ENCODE measurements at places on chromosomes 5 and 9.

DNA sequence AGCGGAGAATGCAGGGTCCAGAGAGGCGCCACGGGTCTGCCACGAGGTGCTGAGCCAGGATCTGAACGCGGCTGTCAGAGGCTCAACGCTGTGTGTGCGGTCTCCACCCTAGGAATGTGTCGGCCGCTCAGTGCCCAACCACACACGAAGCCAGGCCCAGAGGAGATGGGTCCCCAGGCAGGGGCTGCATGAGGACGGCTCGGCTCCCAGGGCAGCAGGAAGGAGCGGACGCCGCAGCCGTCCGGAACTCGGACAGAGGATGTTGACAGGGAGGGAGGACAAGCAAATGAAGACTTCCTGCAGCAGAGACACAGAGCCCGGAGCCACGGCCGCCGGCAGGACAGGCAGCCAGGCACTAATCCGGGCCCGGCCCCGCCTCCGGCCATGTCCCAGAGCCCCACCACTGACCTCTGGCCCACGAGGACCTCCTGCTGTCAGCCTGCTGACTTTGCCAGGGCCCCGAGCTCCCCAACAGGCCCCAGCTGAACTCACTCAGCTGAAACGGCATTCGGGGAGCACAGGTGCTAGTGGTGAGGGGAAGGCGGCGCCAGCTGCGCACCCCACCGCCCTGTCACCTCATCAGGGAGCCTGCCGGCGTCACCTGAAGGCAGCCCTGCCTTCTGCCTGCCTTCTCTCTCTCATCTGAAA is 12.7 kb downstream of the VAV2 start:
- peak; percentile 29 for DNase-seq

DNA sequence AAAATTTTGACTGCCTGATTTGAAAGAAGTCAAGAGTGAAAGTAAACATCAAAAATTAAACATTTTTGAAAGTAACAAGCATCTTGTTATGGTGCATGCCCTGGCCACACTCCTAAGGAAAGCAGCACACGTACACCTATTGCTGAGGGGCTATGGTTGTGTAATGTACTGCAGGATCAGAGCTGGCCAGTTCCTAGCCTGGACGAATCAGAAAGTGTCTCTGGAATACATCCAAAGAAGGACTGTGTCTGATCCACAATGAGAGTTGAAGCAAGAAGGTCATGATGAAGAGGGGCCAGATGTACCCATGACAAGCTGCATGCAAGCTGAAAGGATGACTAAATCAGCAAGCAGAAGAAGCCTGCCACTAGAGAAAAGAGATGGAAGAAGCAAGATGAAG is 618.2 kb downstream of the TLE1 start:
- no peak for DNase-seq

DNA sequence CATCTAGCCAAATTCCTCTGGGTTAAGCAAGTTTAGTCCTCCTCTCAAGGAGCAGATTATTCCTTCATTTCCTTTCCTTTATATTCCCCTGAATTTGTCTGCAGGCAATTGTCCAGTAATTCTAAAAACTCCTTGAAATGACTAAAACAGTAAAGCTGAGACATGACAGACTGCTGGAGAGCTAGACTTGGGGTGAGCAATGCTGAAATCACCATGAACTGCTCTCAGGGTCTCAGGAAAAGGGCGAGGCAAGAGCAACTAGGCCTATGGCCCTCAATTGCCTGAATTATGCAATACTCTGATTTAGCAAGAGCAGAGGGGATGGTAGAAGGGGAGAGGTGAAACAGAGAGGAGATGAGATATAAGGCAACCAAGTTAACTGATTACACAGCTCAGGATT is 172.9 kb upstream of the NREP start:
- DNase-seq: peak; percentile 88

- no peak for DNase-seq
These were observed 159.7 kb downstream of the PJA2 start for GRCh38 chr5:109250080-109250479.

GRCh38 chr5:179226696-179227095 is 118.6 kb downstream of the ADAMTS2 start:
- no peak for DNase-seq

DNA sequence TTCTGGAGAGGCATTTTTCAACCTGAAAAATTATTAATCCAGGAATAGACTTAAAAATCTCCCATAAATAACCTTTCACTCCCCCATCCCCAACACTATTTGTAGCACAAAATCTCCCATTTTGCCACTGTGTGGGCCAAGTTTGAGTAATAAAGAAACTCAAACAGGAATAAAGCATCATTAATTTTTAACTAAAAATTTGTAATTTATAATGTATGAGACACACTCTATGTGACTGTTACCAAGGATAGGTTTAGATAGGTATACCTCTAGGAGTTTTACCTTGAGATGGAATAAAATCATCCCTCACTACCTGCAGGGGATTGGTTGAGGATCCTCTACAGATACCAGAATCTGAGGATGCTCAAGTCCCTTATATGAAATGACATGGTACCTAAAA is 30.1 kb downstream of the CHD1 start:
- DNase-seq: no peak

- peak; percentile 88 for DNase-seq
These were observed 11.0 kb downstream of the TMEM268 start for GRCh38 chr9:114621975-114622609.

DNA sequence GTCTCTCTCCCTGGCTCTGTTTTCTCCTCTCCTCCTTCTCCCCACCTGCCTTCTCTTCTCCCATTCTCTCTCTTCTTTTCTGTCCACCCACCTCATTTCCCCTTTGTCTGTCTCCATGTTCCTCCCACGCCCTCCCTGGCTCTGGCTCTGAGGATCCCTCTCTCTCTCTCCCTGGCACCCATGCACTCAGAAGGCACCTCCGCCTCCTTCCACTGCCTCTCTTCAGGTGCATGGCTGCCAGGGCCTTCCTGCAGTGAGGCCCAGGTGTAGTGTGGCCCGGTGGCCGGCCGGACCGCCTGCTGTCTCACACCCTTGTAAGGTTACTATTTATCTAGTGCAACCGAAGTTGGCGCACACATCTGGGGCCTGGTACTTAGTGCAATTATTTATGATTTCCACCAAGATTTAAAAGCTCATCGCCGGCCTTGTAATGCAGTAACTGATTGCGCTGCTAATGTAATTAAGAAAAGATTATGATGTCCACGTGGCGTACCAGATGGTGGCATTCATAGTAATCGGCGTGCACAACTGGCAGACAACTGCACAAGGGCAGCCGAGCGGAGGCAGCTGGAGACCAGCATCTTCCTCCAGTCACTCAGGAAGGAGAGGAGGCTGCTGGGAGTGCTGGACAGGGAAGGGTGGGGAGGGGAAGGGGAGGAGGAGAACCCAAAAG is 50.4 kb upstream of the MVB12B start:
- DNase-seq: no peak

DNA sequence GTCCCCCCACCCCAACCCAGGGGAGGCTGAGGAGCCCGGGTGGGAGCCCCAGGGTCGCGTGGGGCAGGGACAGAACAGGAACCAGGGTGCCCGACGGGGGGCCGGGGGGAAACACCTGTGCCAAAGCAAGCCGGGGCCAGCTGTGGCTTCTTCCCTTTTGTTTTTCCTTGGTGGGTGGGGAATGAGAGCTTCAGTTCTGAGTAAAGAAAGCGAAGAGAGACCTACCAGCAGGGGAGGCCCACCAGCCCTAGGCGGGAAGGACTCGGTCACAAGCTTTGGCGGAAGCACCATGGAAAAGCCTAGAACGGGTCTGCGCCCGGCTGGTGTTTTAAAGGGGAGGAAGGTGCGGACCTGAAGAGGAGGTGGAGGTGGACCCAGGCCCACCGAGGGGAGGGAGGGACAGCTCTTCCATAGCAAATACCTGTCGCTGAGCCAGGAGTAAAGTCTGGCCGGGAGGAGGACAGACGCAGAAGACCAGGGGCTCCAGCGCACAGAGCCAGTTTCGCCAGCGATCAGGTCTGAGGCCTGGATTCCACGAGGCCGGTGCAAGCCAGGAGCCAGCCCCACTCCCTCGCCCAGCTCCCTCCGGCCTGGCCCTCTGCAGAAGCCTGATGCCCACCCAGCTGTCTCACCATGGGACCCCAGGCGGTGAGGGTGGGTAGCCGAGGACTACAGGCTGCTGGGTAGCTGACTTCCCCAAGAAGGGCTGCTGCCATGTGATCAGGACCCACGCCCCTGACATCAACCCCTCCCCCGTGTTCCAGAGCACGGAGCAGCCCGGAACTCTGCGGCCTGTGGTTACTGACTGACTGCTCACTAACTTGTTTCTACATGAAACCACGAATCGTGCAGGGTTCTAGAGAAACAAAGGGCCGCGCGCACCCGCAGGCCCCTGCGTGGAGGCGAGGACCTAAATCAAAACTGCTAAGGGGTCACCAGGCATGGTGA is 849 bp upstream of the MGAT1 start:
- DNase-seq: peak; percentile 32

DNA sequence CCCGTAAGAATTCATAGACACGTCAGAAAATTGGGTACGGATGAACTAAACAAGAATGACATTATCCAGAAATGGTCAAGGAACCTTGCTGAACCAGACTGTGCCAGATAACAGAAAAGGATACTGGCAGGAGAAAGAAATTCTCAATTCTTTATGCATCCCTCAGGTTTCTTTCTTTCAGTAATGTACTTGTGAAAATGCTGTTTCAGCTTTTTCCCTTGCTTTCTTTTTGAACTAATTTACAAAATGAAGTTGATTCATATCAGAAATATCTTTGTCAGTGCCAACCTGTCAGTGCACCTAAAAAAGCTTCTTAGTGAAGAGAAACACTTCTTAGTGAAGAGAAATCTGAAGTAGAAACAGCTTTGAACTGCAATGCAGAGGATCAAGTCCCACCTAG is 643.6 kb upstream of the RORB start:
- DNase-seq: no peak

DNA sequence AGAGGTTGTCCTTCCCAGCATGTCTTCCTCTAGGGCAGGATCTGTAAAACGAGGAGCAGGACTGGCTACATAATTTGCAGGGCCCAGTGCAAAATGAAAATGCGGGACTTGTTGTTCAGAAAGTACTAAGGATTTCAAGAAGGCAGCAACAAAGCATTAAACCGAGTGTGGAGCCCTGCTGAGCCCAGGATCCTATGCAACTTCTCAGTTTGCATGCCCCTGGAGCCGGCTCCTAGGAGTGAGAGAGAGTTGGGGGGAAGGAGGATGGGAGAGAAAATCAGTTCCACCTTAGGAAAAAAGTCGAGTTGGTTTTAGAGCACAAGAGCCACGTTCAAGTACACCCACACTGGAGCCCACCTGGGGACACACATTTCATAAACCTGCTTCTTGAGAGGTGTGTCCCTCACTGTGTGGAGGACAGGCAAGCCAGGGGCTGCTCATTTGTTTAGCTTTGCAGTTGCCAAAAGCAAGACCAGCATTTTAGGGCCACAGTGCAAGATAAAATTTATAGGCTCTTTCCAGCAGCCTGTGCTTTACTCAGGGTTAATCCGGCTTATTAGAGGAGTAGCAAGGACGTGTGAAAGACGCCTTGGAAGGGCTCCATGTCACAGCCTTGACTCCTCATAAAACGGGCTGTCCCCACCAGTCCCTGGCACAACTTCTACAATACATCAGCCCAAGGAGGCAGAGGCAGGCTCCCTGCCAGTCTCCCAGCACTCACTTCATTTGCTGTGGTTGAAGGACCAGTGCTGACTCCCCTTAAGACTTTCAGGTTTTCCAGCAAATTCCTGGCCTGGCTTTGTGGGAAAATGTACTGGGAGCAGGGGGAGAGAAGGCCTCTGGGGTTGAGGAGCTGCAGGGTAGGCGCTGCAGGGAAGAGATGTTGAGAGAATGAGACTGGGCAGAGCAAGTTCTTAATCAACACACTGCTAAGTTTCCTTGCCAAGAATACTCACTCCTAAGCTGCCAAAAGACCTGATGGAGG is 159.7 kb upstream of the SEMA6A start:
- DNase-seq: peak; percentile 45

GRCh38 chr5:148205044-148205806 is 2.4 kb downstream of the SPINK6 start:
- peak; percentile 62 for DNase-seq

- no peak for DNase-seq
These were observed 135.4 kb upstream of the MSX2 start for GRCh38 chr5:174589011-174589410.

DNA sequence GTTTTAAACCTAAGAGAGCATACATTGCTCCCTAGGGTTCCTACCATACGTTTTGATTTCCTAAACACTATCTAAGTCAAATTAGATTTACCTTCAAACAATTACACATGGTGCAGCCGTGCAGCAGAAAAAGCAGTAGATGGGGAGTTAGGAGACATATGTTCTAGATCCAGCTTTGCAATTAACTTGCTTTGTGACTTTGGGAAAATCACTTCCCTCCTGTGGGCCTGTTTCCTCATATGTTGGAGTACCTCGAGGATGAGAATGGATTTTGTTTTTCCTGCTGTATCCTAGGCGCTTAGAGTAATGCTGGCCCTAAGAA is 711 bp downstream of the MRPL50 start:
- no peak for DNase-seq

DNA sequence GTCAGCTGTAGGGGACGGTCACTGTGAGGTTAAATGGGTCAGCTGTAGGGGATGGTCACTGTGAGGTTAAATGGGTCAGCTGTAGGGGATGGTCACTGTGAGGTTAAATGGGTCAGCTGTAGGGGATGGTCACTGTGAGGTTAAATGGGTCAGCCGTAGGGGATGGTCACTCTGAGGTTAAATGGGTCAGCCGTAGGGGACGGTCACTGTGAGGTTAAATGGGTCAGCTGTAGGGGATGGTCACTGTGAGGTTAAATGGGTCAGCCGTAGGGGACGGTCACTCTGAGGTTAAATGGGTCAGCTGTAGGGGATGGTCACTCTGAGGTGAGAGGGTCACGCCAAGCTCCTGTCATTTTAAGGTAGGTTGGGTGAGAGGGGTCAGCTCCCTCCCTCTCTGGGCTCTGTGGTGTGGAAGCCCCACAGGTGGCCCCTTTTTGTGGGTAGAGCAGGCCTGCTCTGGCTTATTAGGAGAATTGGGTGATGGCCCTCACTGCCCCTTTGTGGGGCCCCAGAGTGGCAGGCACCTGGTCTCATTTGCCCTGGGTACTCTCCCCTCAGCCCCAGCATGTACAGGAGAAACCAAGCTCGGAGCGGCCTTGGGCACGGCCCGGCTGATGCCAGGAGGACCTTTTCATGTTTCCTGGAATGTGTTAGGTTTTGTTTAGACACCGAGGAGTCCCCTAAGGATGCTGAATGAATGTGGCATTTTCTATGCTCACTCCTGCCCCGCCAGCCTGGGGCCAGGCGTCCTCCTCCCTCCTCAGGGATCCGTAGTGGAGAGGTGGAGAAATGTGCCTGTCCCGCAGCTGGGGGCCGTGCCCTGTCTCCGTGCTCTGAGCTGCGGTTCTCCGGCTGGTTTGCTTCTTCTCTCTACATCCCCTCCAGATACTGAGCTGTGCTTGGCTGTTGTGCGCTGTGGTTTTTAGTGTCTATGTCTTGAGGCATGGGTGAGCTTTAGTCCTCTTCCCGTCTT is 31.4 kb downstream of the AHRR start:
- no peak for DNase-seq

DNA sequence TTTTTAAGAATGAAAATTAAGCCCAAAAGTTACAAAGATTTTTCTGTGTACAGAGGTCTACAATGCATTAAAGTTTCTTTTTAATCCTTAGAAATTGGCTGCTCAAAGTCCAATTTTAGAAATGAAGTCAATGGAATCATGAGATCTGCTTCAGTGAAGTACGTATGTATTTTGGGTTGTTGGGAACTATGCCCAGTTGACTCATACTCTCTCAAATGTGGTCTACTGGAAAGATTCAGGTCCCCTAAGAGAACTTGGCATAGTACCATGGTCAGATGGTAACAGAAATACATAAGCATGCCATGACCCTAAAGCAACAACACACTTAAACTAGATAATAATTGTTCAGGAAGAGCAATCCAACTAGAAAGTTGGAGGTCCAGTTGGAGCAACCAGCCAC is 23.0 kb downstream of the FBLL1 start:
- DNase-seq: peak; percentile 95
